Naive thymus-derived CD4-positive, alpha-beta T cell (primary cell): ENCODE measurements at places on chromosomes 3 and 15.

GRCh38 chr15:78726870-78727551, 84.3 kb downstream of the ADAMTS7 start:
- H3K27me3 ChIP-seq: no peaks in the 10 kb centered on the region
- H3K4me1 ChIP-seq: no peaks in the 10 kb centered on the region
- H3K27ac ChIP-seq: no peak overlapping the region
- no peak for DNase-seq

DNA sequence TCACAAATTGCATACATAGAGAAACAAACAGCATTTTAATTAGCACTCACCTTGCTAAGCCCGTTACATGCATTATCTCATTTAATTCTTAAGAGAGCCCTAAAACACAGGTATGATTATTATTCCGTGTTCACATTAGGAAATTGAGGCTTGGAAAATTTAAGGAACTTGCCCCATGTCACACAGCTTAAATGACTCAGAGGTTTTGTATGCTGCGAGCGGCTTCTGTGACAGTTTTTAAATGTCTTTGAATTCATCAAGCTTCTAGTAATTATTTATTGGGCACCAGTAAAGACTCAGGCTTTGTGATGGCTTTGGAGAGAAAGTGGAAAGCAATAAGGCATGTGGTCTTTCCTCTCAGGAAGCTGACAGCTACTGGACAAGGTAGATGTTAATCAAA, 166.7 kb upstream of the THBS1 start:
- H3K27ac ChIP-seq: no peak overlapping the region
- no peaks in the 10 kb centered on the region for H3K36me3 ChIP-seq
- DNase-seq: no peak

- no peak for DNase-seq
- H3K27ac ChIP-seq: no peak overlapping the region
- no peaks in the 10 kb centered on the region for H3K27me3 ChIP-seq
- H3K4me1 ChIP-seq: no peaks in the 10 kb centered on the region
These were observed 64.0 kb upstream of the CDV3 start for GRCh38 chr3:133509488-133509887.

GRCh38 chr3:63231643-63232042, 46.5 kb upstream of the SYNPR start:
- no peak overlapping the region for H3K4me3 ChIP-seq
- H3K4me1 ChIP-seq: no peaks in the 10 kb centered on the region
- DNase-seq: no peak
- H3K36me3 ChIP-seq: no peaks in the 10 kb centered on the region
- H3K27ac ChIP-seq: no peak overlapping the region
- H3K27me3 ChIP-seq: no peaks in the 10 kb centered on the region

GRCh38 chr15:48388016-48388851, 57.0 kb downstream of the DUT start:
- no peaks in the 10 kb centered on the region for H3K27me3 ChIP-seq
- no peak for DNase-seq
- no peak overlapping the region for H3K27ac ChIP-seq
- H3K4me1 ChIP-seq: no peaks in the 10 kb centered on the region

DNA sequence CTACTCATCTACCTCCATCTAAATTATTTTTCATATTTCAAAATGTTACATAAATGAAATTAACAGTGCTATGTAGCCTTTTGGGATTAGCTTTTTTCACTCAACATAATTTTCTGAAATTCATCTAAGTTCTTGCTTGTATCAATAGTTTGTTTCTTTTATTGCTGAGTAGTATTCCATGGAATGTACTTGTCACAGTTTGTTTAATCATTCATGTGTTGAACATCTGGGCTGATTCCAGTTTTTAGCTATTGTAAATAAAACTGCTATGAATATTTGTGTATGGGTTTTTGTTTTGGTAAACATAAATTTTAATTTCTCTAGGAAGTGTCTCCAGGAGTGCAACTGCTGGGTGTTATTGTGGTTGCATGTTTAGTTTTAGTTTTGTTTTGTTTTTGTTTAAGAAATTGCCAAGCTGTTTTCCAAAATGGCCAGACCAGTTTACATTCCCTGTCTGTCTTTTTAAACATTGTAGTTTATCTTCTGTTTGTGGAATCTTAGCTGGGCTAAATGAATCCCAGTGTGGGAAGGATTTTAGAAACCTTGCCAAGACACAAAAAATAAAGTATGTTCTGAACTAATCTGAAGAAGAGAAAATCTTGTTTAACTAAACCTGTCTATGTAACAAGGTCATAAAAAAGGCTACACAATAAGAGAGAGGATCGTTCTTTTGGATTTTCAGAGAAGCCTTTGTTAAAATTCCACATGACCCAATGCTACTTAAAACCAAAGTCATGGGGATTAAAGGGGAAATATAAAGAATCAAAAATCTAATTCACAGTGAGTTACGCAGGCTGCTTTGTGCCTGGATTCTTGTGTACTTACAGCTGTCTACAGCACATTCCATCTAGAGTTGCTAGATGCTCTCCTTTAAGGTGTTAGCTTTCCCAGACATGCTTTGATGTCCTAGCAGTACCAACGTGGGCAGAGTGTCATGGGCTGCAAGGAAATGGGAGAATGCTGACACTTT, 129.2 kb upstream of the SUCLG2 start:
- H3K4me3 ChIP-seq: no peak overlapping the region
- H3K27ac ChIP-seq: no peak overlapping the region
- H3K36me3 ChIP-seq: no peaks in the 10 kb centered on the region
- DNase-seq: no peak

DNA sequence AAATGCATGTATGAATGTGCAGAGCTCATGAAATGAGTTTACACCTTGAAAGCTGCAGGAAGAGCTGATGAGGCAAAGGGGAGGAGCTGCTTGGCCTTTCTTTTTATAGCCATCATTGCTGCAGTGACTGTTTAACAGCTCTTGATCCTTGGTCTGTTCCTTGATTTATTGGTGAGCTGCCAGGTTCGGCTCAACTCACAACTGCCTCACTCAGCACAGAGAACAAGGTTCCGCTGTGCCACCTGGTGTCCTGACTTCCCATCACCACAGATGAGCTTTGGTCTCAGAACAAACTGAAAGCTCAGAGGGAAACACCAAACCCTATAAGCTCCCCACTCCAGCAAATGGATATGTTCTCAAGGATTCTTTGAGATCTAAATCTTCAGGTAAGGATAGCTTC, 626.1 kb downstream of the MAGI1 start:
- no peak overlapping the region for H3K4me3 ChIP-seq
- DNase-seq: no peak
- H3K27ac ChIP-seq: no peak overlapping the region
- no peaks in the 10 kb centered on the region for H3K4me1 ChIP-seq

- no peaks in the 10 kb centered on the region for H3K27me3 ChIP-seq
- H3K4me3 ChIP-seq: no peak overlapping the region
- no peaks in the 10 kb centered on the region for H3K4me1 ChIP-seq
- no peaks in the 10 kb centered on the region for H3K36me3 ChIP-seq
- H3K27ac ChIP-seq: no peak overlapping the region
- no peak for DNase-seq
These were observed 129.2 kb downstream of the NEK10 start for GRCh38 chr3:27239951-27240350.

GRCh38 chr3:133547432-133548041, 25.9 kb upstream of the CDV3 start:
- DNase-seq: no peak
- no peaks in the 10 kb centered on the region for H3K4me1 ChIP-seq
- H3K36me3 ChIP-seq: no peaks in the 10 kb centered on the region

DNA sequence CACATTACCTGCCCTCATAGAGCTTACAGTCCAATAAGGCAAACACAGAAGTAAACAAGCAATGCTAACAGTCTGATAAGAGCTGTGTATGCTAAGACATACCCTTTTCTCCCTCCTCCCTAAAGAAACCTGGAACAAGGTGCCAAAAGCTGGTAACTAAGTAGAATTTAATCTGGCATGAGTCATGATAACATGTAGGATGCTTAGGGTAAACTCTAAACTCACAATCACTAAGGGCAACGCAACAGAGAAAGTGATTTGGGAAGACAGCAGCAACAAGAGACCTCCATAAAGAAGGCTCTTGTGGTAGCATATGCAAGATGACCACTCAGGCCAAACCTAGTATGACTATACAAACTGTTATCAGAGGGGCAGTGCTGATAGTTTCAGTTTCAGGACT, 55.5 kb downstream of the MYO1E start:
- H3K4me3 ChIP-seq: no peak overlapping the region
- H3K27me3 ChIP-seq: no peaks in the 10 kb centered on the region
- DNase-seq: no peak
- H3K4me1 ChIP-seq: no peaks in the 10 kb centered on the region

GRCh38 chr3:36206956-36207580, 173.2 kb upstream of the STAC start:
- H3K36me3 ChIP-seq: no peaks in the 10 kb centered on the region
- no peaks in the 10 kb centered on the region for H3K4me1 ChIP-seq
- no peaks in the 10 kb centered on the region for H3K27me3 ChIP-seq
- no peak overlapping the region for H3K4me3 ChIP-seq

DNA sequence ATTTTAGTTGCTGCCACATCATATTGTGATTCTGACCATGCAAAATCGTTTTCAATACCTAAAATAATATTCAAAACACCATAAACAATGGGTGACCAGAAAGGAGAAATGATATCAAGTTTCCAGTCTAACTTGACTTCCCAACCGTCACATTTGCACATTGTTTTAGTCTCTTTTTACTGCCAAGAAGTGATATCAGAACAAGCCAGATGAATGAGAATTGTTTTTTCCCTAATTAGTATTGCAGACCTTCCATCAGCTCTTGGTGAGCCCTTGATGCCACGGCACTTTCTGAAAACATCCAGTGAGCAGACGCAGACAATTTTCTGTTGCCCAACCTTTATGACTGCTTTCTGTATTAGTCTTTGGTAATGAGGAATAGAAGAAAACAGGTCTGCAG, 62.5 kb downstream of the SPATA16 start:
- no peak overlapping the region for H3K4me3 ChIP-seq
- no peaks in the 10 kb centered on the region for H3K27me3 ChIP-seq

DNA sequence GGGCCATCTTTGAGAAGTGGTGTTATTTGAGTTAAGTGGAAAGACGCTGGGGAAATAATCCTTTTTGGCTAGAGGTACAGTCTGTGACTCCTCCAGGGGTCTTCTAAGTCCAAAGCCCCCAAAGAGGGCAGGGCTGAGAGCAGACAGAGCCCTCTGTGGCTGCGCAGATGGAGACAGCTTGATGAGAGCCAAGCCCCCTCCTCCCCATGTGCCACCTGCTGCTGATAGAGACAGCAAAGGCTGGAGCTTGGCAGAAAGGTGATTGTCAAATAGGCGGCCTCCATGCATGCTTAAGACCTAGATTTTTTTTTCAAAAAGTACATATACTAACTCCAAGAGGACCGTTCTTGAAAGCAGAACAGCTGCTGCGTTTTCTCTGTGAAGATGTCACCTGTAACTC, 72.4 kb downstream of the CRYGS start:
- no peaks in the 10 kb centered on the region for H3K4me1 ChIP-seq
- no peak overlapping the region for H3K4me3 ChIP-seq
- H3K27me3 ChIP-seq: no peaks in the 10 kb centered on the region
- no peaks in the 10 kb centered on the region for H3K36me3 ChIP-seq
- no peak overlapping the region for H3K27ac ChIP-seq

DNA sequence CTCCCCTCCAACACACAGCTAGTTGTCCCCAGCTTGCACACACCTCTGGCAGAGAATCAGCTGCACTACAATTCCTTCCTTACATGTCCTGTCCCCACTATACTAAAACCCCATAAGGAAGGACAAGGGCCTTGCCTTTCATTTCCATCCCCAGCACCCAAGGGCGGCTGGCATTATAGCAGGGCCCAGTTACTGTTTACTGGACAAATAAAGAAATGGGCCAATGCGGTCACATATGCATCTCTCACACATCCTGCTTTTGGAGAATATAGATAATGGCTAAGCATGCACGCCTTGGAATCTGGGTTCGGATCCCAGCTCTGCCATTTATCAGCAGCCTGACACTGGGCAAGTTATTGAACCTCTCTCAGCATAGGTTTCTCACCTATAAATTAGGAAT, 99.1 kb downstream of the DAPK2 start:
- no peak for DNase-seq
- no peak overlapping the region for H3K4me3 ChIP-seq
- no peaks in the 10 kb centered on the region for H3K36me3 ChIP-seq
- H3K27me3 ChIP-seq: no peaks in the 10 kb centered on the region
- H3K4me1 ChIP-seq: no peaks in the 10 kb centered on the region
- H3K27ac ChIP-seq: no peak overlapping the region

- no peak overlapping the region for H3K27ac ChIP-seq
- no peaks in the 10 kb centered on the region for H3K4me1 ChIP-seq
- H3K27me3 ChIP-seq: no peaks in the 10 kb centered on the region
- no peaks in the 10 kb centered on the region for H3K36me3 ChIP-seq
- no peak for DNase-seq
- H3K4me3 ChIP-seq: no peak overlapping the region
These were observed 498.7 kb upstream of the CDIN1 start for GRCh38 chr15:36080759-36081158.

GRCh38 chr3:149247929-149248691, 26.5 kb upstream of the CP start:
- no peaks in the 10 kb centered on the region for H3K4me1 ChIP-seq
- no peak for DNase-seq
- H3K27me3 ChIP-seq: no peaks in the 10 kb centered on the region
- no peak overlapping the region for H3K4me3 ChIP-seq

DNA sequence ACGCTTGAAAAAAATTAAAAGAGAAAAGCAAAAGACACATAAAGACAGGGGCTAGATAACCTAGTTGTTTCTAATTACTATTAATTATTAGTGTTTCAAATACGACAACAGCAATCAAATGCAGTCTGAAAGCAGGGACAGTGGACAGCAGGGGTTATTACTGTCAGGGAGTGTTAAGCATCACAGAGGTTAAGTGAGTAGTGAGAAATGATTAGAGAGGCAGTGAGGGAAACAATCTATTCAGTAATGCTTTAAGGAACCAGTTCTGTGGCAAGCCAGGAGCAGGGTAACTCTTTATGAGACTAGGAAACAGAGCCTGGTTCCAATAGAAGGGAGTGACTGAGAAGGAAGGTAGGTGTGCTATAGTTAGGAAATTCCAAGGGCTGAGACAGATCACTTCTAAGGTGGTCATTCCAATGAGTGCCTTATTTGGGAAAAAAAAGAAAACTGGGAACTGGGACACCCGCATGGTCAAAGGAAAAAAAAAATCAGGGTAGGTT, 15.0 kb downstream of the RYK start:
- no peak for DNase-seq
- no peaks in the 10 kb centered on the region for H3K36me3 ChIP-seq
- H3K4me1 ChIP-seq: peaks cover 28% of the 10 kb centered on the region
- no peak overlapping the region for H3K4me3 ChIP-seq

GRCh38 chr3:123733805-123734526, 149.1 kb upstream of the HACD2 start:
- H3K27me3 ChIP-seq: no peaks in the 10 kb centered on the region
- no peak for DNase-seq
- no peaks in the 10 kb centered on the region for H3K4me1 ChIP-seq
- no peak overlapping the region for H3K4me3 ChIP-seq
- no peak overlapping the region for H3K27ac ChIP-seq

- H3K36me3 ChIP-seq: no peaks in the 10 kb centered on the region
- H3K4me1 ChIP-seq: no peaks in the 10 kb centered on the region
- no peak overlapping the region for H3K4me3 ChIP-seq
- no peak overlapping the region for H3K27ac ChIP-seq
These were observed 10.2 kb upstream of the C15orf61 start for GRCh38 chr15:67510597-67511190.

GRCh38 chr15:31824024-31824423, 206.3 kb upstream of the CHRNA7 start:
- no peak for DNase-seq
- no peak overlapping the region for H3K27ac ChIP-seq
- no peaks in the 10 kb centered on the region for H3K36me3 ChIP-seq
- H3K27me3 ChIP-seq: no peaks in the 10 kb centered on the region
- no peak overlapping the region for H3K4me3 ChIP-seq

- H3K27ac ChIP-seq: no peak overlapping the region
- no peaks in the 10 kb centered on the region for H3K27me3 ChIP-seq
- no peaks in the 10 kb centered on the region for H3K36me3 ChIP-seq
- H3K4me1 ChIP-seq: no peaks in the 10 kb centered on the region
- DNase-seq: no peak
- H3K4me3 ChIP-seq: no peak overlapping the region
These were observed 1517.1 kb downstream of the SI start for GRCh38 chr3:163561151-163561550.
